ENCODE measurements at places on chromosomes 1 and 21.

- DNase-seq, result no peak
These were observed 16.4 kb downstream of the CAPZA1 start for GRCh38 chr1:112636056-112636455.

DNA sequence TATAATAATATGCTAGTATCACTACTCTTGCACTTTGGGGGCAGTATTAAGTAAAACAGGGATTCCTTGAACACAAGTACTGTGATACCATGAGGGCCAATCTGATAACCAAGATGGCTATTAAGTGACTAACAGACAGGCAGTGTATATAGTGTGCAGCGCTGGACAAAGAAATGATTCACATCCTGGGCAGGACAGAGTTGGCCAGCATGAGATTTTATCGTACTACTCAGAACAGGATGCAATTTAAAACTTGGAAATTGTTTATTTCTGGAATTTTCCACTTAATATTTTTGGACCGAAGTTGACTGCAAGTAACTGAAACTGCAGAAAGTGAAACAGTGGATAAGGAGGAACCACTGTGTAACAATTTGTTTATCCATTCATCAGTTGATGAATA, 74.6 kb downstream of the DNTTIP2 start:
- no peak for DNase-seq

- DNase-seq, result no peak
These were observed 12.5 kb downstream of the MX1 start for GRCh38 chr21:41438425-41439113.

- DNase-seq, result no peak
These were observed 361 bp upstream of the LMX1A start for GRCh38 chr1:165356876-165357275.

GRCh38 chr1:69697340-69697739, 129.6 kb downstream of the LRRC7 start:
- no peak for DNase-seq

GRCh38 chr21:34131586-34131985, 58.2 kb downstream of the MRPS6 start:
- no peak for DNase-seq

DNA sequence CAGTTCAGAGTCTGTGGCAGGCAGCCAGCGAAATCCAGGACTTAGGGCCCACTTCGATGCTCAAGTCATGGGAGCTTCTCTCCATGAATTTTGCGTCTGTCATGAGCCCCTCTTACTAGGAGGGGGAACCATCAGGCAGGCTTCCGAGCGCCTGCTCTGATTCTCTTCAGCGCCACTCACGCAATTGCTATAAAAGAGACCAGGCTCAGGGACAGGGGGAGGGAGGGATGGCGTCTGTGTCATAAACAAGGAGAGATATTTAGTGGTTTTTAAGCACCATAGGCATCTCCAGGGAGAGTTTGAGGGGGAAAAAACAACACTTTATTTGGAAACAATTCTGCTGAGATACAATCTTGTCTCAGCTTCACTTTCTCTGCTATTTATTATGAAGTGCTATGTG, 60.6 kb downstream of the NAV1 start:
- DNase-seq, result no peak

- DNase-seq, result no peak
These were observed 710 bp upstream of the PALMD start for GRCh38 chr1:99645203-99645602.

- no peak for DNase-seq
These were observed 83.1 kb upstream of the ERRFI1 start for GRCh38 chr1:8109216-8109615.

DNA sequence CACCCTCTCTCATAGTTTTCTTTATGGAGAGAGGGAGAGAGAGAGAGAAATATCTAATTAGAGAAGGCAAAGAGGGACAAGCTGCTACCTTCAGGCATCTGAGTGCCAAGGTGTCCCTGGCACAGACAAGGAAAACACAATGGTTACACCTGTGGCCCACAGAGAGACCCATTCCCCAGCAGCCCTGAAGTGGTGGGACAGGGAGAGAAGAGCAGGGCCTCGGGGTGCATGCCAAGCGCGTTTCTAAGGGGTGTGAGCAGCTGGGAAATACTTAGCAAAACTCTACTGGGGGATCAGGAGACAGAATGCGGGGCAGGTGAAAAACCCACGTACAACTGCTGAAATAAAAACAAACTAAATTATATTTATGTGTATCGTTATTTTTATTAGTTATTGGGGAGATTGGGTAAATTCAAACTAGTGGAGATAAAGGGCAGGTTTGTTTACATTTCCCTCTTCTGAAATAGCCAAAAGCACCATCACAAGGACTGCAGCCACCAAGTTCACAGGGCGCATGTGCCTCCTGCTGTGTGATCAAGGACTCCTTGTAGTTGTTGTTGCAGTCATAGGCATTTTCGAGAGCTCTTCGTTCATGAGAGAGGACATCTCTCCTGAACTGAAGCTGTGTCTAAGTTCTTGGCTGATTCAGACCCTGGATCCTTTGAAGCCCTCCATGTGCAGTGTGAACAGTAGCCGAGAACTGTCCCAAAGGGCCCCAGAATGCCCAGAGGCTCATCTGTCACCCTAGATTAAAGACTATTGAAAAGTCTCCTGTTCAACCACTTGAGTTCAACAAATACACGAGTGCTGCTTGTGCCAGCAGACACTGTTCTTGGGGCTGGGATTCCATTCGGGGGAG, 737 bp upstream of the SERPINC1 start:
- DNase-seq, result no peak

- DNase-seq, result no peak
These were observed 1.5 kb upstream of the RUNX1 start for GRCh38 chr21:35050348-35051286.

DNA sequence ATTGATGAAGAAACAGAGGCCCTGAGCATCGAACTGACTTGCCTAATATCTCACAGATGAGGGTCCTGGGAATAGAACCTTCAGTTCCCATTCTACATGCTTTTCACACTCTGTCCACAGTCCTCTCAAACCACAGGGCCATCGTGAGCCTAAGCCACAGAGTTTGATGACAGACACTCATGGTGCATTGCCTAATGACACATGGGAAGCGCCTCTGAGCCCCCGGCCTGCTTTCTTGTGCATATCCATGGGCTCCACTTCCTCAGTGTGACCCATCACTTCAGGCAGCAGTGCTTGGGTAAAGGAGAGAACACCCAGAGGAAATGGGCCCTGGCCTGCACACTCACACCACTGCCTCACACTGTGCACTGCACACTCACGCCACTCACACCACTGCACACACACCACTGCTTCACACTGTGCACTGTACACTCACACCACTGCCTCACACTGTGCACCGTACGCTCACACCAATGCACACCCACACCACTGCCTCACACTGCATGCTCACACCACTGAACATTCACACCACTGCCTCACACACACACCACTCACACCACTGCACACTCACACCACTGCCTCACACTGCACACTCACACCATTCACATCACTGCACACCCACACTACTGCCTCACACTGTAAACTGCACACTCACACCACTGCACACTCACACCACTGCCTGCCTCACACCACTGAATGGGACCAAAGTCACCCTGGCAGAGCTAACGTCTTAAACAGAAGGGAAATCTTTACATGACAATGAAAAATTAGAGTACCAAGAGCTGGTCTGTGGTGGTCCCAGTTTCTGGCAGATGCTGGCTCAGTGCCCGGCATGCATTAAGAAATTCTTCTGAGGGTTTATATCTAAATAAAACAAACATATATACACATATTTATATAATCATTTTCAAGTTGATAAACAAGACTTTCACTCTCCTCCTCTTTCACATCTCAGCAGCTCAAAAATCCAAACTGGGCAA, 53.0 kb downstream of the KANK4 start:
- no peak for DNase-seq

DNA sequence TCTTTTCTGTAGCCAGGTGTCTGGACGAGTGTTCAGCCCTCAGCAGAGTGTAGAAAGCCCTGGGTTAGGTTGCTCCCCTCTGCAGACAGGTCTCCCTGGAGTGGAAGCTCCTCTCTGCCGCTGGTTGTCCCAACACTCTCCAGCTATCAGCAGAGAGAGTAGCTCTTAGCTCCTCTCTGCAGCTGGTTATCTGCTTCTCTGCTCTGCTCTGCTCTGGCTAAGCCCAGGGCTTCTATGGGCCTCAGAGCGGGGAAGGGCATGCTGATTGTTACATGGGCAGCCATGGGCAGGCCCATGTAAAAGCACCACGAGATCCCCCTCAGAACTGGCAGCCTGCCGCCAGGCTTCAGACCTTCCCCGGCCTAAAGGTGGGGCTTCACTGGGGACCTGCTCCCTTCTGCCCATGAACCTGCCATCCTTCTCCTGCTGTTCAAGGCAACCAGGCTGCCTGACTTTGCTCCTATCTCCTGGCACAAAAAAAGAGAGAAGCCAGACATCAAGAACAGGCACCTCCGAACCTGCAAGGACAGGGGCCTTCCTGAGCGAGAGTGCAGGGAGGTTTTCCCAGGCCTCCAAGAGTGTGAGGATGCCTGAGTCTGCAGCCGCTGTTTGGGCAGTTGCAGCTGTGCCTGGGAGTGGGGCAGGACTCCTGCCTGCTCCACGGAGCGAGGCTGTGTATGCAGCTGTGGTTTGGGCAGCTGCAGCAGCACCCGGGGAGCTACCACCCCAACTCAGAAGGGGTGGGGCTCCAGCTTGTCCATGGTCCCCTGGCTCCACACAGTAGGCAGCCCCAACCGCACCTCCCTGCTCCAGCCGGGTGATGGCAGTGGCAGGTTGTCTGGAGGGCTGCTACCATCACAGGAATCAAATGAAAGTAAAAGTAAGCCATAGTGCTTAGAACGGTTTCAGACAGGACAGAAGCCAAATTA, 973.7 kb downstream of the LTN1 start:
- no peak for DNase-seq

DNA sequence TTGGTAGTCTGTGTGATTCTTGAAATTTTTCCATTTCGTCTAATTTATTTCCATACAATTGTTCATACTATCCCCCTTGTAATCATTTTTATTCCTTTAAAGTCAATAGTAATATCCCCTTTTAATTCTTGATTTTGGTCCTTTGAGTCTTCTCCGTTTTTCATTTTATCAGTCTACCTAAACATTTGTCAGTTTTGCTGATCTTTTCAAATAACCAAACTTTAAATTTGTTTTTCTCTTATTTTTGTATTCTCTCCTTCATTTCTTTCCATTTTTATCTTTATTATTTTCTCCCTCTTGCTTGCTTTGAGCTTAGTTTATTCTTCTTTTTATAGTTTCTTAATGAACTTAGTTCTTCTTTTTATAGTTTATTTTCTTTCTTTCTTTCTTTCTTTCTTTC, 21.1 kb upstream of the SLAMF1 start:
- no peak for DNase-seq

- DNase-seq, result no peak
These were observed 57.6 kb upstream of the KIF1B start for GRCh38 chr1:10152709-10153284.

- DNase-seq, result no peak
These were observed 707 bp upstream of the GPR153 start for GRCh38 chr1:6261615-6261995.

- no peak for DNase-seq
These were observed 14.6 kb downstream of the ZNF362 start for GRCh38 chr1:33270808-33271465.

GRCh38 chr1:7549277-7550161, 221.6 kb upstream of the VAMP3 start:
- DNase-seq, result no peak

DNA sequence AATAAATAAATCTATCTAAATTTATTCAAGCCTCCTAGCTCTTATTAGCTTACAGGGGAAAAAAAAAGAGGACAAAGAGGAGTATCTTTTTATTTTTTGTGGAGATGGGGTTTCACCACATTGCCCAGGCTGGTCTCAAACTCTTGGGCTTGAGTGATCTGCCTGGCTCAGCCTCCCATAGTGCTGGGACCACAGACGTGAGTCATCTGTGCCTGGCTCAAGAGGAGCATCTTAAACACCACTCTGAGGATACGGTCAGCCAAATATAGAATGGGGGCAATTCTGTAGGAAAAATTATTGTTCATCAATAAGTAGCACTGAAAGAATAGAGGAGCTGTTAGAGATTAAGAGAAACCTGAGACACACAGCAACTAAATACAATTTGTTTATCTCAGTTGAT, 24.1 kb downstream of the SLC45A3 start:
- DNase-seq, result no peak

DNA sequence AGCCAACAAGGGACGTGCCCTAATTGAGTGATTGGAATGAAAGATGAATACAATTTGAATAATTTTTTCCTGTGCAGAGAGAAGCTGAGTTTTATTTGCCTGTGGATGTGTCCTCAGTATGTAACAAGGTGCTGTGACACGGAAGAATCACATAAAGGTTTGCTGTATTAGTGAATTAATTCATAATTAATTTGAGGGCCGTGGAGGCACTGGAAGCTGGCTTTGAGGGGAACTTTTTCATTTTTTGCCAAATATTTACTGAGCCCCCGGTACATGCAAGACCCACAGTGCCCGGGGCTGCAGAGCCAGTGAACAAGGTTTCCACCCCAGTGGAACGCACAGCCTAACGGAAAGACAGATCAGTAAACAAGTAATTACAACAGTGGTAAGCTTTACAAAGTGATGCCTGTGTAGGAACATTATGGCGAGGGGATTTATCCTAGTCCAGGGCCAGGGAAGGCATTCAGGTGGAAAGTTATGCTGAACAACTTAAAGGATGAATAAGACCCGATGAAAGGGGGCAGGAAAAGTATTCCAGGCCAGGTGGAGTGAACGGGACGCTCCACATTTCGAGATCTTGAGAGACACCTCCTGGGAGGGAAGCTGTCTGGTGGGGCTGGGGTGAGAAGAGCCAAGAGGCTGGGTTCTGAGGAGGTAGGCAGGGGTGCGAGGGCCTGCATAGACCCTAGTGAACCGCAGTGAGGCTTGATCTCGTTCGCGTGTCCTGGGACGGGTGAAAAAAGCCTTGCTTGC, 773 bp upstream of the RCC2 start:
- no peak for DNase-seq

DNA sequence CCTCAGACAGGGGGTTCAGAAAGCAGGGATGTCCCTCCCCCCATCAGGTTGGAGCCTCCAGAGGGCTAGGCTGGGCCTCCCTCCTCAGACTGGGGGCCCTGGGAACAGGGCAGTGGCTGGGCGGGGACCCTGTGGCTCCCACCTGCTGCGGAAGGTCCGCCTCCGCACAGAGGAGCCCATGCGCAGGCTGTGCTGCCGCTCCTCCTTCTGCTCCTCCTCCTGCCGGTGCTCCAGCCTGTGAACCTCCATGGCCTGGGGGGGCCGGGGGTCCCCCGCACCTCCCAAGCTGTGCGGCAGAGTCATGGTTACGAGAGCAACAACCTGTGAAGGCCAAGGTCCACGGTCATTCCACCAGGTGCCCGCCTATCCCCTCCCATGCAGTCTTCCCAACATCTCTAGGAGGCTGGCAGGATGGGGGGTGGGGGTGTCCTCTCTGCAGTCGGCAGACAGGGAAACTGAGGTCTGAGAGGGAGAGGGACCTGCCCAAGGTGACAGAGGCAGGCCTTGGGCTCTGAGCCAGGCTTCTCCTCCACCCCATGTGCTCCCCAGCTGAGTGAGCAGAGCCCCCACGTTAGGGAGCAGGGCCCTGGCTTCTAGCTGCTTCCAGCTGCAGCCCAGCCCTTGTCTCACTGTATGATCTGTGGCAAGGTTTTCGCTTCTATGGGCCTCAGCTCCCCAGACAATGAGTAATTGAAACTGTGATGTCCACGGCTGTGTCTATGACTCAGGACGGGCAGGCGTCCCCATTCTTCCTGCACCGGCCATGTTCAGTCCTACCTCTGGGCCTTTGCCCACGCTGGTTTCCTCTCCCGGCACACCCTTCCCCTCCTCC, 3.4 kb downstream of the MYOM3 start:
- DNase-seq, result no peak

Data from stimulated activated CD8-positive, alpha-beta memory T cell treated with anti-CD3 and anti-CD28 coated beads, Interleukin-2, amount 100 ng/mL, for 1 hour (primary cell).